ENCODE measurements at places on chromosomes 4 and X.

DNA sequence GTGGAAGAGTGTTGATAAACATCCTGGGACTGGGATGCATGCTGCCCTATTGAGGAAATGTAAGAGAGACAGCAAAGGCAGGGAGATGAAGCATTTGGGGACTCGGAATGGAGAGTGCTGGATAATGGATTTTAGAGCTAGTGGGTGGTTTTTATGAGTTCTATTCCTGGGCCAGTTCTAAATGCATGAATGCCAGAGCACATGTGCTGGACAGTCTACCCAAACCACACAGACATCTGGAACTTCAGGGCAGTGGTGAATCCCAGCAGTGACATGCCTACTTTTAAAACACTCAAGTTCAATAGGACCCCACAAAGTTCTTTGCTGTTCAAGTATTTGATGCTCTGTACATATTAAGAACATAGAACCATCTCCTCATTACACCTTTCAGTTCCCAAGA lies 133.9 kb downstream of the CBR4 start:
- no peak for DNase-seq

DNA sequence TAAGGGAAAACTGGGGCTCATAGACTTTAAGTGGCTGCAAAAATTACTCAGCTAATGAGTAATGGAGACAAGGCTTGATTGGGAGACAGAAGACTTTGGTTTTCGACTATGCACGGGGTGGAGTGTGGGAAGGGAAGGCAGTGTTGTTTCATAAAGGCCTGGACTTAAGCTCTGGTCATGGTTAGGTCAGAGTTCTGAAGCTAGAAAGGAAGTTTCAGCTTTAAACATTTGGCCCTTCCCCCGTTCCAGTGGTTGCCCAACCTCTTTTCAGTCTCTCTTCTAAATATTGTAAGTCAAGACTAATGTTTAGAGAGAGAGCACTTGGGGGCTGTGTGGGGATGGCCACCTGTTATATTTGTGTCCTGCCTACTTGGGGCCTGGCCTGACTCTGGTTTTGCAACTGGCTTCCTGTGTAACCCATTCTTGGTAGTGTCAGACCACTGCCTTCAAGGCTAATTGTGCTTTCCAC lies 21.0 kb downstream of the MSN start:
- DNase-seq: no peak

GRCh38 chr4:169988252-169988651 lies 37.9 kb downstream of the MFAP3L start:
- no peak for DNase-seq

- DNase-seq: no peak
Observed at GRCh38 chr4:79141530-79141929, 184.3 kb downstream of the NAA11 start.

DNA sequence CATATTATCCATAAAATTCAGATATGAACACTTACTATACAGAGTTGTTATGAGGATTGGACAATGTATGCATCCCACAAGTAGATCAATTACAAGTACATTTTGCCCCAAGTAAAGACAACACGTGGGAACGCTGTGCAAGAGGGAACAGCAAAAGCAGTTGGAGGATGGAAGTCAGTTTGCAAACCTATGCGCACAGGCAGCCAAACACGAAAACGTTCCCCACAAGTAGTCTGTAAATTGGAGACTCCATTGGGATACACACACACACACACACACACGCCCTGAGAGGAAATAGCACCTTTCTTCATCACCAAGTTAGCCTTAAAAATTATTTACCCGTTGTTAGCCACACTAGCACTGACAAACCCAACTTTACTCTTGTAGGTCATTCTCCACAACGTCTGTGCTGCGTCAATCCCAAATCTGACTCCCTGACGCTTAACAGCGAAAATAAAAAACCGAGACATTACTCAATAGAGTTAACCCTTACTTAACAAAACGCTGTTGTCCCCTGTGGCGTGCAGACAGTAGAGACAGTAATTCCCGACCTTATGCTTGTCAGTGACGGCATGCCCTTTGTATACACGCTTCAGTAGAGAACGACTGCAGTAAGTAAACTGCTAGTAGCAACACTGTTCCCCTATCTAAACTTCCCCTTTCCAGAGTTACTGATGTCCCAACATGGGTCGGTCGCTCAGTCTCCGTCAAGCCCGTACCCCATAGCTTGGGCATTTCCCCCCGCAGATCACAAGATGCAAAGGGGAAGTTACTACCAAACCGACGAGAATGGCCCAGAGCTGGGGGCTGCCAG lies 730 bp downstream of the MANBA start:
- DNase-seq: no peak

Data from stimulated activated CD8-positive, alpha-beta memory T cell treated with anti-CD3 and anti-CD28 coated beads, Interleukin-4, amount 100 ng/mL, for 1 hour (primary cell).